Activated CD4-positive, alpha-beta T cell treated with anti-CD3 and anti-CD28 coated beads, Interleukin-10, Interleukin-2, amounts not matched to agents 100 ng/mL and 50 ng/mL, durations not matched to agents 16 hours and 8 hours (primary cell): ENCODE measurements at places on chromosomes 4 and X.

DNA sequence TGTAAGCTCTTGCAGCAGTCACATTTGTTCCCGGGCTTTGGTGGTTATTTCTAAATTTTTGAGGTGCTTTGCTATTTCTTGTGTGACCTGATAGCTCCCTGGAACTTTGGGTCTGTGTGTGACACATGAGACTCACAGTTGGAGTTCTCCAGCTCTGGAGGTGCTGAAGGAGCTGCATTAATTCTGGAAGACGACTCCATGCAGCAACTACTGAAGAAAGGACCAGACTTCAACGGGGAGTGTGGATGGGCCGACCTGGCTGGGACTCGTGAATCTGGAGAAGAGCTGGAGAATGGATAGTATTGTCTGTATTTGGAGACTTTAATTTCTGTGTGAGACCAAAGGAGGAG, 1.5 kb downstream of the MRFAP1 start:
- no peak for DNase-seq

- DNase-seq = no peak
These were observed 23.3 kb downstream of the HAND2 start for GRCh38 chr4:173506597-173507211.

DNA sequence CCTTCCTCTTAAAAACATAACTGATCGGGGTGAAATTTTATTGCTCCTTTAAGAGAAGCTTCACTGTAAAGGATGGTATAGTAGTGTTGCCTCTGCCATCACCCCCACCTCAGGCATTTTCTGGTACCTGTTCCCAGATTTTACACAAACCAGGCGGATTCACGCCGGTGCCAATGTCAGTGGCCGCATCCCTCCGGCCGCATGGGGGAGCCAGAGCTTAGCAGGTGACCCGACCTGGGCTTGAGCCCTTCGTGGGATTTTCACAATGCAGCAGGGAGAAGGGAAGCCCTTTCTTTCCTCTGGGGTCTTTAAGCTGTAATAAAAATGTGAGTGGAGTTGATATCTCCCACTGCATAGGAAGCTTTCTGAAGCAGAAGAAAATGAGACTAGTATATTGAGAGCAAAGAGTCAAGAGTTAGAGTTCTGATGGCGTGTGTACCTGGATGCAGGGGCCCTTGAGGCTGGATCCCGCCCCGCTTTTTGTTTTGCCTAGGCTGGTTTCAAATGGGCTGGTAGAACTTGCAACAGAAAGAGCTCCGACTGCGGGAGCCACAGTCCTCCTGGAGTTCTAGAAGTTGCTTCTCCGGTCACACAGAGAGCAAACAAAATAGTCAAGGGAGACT, 59.4 kb downstream of the POLR2B start:
- DNase-seq = peak; percentile 34

DNA sequence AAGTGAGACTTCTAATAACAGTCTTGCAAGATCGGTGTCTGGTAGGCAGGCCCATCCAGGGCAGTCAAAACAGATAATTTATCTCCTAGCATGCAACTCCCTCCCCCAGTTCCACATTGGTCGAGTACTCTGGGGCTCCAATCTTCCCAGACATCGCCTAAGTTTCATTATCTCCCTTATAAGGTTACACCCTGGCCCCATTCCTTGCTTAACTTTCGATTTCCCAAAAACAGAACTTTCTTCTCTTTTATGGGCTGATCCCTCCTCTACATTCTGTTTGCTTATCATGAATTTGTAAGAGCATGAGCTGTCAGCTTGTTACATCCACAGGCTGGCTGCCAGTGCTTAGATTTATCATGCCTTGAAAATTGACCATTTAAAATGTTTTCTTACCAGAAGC, 471.3 kb downstream of the TECRL start:
- no peak for DNase-seq

GRCh38 chr4:15354371-15355297, 73.2 kb upstream of the C1QTNF7 start:
- DNase-seq = no peak

DNA sequence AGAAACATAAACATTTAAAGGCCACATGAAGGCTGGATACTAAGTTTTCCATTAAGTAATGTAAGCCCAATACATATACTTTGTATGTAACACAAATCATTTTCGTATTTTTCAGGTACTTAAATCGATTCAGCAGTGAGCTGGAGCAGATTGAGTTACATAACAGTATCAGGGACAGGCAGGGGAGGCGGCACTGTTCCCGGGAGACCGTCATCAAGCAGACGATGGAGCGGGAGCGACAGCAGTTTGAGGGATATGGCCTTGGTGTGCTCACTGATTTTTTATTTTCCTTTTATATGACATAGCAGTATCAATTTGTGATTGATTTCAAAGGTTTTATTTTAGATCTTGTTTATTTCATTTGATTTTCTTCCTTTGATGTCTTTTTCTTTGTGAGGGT, 20.7 kb downstream of the TMA16 start:
- DNase-seq = no peak

- no peak for DNase-seq
These were observed 36.5 kb upstream of the CEP135 start for GRCh38 chr4:55912249-55912648.

GRCh38 chrX:9483376-9483775, 18.5 kb downstream of the TBL1X start:
- no peak for DNase-seq

DNA sequence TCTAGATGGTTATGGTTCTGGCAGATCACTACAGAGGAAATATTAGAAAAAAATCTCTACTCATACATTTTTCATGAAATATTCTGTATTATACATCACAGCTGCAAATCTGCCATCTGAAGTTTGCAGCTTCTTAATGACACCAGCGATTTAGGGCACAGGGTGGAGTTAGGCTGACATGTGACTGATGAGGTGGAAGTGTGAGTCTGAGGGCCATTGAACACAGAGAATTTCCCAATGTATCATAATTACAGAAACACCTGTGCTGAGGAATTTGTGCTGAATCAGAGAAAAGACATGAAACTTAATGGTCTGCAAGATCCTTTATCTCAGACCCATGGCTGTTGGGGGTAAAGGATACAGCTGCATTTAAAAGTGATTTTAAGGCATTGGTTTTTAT, 2025.6 kb upstream of the AGA start:
- no peak for DNase-seq

DNA sequence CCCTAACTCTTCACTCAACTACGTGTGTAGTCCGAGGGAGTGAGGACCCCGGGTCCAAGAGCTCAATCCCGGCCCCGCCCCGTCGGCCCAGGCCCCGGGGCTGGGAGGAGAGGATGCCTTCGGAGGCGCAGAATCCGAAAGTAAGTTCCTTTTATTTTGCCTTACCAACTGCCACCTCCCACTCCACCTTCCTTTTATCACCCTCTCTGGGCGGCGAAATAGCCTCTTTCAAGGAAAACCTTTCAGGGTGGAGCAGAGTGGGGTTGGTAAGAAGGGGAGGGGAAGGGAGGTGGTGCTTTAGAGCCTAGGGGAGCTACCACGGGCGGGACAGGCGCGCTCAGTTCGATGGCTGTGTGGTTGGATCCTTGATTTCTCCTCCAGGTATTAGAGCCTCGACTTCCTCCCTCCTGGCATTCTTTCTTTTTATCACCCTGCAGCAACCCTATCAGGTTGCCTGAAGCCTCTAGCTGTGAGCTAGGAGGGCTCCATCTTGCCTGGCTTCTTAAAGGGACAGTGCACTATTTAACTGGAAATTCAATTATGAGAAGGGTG, 191.2 kb downstream of the RRAGB start:
- DNase-seq = peak; percentile 18

GRCh38 chrX:42944381-42944998, 166.5 kb upstream of the PPP1R2C start:
- peak; percentile 24 for DNase-seq

DNA sequence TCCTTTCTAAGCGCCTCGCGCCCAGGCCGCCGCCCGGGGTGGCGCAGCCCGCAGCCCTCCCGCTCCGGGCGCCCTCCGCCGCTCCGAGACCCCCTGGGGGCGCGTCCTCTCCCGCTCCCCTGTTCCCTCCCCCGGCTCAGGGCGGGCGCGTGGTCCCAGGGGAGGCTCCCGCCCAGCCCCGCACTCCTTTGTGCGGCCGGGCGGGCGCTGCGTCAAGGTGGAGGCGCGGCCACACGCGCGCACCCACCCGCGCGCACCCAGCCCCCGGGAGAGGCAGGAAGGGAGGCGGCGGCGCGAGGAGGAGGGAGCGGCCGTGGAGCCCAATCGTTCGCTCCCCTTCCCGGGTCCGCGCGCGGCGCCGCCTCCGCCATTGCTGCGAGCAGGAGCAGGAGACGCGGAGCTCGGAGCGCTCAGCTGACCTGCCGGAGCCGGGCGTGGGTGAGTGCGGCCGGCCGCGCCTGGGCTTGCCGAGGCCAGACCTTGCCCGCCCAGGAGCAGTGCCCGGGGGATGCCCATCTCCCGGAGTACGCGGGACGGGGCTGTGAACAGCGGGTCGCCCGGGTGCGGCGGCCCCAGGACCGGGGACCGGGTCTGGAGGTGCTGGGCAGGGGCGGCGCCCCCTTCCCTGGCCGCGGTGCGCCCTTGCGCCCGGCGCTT, at the start of gene NSG1:
Gene NSG1 (plus strand): TSS at position 367 of the 657 bp plus-strand sequence. CDS start 528 bp downstream, outside the sequence.
- DNase-seq = peak; percentile 18

DNA sequence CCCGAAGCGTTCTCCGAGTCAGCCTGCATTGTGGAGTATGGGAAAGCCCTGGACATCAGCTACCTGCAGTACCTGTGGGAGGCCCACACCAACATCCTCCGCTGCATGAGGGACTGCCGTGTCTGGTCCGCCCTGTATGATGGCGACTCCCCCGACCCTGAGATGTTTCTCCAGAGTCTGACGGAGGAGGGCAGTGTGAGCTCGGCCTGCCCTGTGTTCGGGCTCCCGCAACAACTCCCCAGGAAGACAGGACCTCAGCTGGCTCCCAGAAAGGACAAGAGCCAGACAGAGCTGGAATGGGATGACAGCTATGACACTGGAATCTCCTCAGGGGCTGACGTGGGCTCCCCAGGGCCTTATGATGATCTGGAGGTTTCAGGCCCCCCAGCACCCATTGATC, 111.3 kb downstream of the GATB start:
- no peak for DNase-seq

GRCh38 chr4:189050643-189051042, 890.0 kb upstream of the FRG1 start:
- no peak for DNase-seq

- no peak for DNase-seq
These were observed 52.1 kb downstream of the KLF8 start for GRCh38 chrX:56284269-56284668.

DNA sequence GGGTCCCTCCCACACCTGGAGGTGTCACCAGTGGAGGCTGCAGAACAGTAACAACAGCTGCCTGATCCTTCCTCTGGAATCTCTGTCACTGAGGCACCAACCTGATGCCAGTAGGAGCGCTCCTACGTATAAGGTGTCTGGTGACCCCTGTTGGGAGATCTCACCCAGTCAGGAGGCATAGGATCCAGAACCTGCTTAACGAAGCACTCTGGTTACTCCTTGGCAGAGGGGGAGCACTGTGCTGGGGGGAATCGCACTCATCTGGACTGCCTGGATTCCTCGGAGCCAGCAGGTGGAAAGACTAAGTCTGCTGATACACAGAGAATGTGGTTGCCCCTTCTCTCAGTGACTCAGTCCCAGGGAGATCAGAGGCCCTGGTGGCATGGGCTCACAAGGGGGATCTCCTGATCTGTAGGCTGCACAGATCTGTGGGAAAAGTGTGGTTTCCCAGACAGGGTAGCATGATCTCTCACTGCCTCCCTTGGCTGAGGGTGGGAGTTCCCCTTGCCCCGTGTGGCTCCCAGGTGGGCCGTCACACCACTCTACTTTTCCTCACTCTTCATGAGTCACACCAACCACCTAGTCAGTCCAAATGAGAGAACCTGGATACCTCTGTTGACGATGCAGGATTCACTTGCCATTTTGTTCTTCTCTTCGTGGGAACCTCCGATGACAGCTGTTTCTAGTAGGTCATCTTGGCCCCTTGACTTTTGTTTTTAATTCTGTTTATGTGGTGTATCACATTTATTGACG, 305.9 kb downstream of the IDS start:
- peak; percentile 15 for DNase-seq

GRCh38 chr4:81257816-81258215, 42.8 kb upstream of the PRKG2 start:
- no peak for DNase-seq

DNA sequence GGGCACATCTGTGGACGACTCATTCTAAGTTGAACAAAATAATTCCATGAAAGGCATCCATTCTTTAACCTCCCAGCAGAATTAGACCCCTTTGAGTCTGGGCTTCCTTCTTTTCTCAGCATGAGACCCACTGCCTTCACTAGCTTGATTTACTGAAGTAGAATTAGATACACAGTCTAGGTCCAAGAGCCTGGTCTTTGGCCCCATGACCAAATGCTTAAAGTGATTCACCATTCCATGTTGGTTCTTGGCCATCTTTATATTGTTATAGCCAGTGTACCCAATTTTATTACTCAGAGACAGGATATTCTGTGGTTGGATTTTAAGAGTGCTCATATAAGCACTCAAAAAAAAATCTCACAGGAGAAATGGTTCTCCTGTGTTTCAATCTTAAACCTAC, 155.3 kb upstream of the GPC4 start:
- no peak for DNase-seq

DNA sequence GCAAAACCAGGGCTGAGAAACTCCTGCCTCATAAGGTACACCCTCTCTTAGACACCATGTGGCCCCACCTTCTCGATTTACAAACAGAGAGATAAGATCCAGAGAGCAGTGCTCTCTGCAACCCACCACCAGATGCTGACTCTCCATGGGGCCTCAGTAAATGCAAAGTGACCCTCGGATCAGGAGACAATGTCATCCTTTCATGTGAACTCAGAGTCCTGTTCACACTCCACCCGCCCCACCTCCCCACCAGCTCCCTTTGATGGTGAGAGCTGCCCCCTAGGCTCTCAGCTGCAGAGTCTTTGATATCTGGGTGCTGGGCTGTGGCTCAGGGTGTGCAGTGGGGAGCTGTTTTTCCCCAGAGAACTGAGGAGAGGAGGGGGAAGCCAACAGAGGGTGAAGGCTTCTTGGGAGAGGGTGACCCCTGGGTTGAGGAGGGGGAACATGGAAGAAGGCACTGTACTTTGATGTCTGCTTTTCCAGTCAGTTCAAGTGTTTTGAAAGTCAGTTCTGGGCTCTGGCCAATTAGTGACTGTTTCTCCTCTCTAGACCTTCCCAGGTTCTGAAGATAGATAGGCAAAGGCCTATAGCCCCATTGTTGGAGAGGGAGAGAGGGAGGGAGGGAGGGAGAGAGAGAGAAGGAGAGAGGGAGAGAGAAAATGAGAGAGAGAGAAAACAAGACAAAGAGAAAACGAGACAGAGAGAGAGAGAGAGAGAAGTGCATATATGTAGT, 88.2 kb downstream of the SCD5 start:
- no peak for DNase-seq

DNA sequence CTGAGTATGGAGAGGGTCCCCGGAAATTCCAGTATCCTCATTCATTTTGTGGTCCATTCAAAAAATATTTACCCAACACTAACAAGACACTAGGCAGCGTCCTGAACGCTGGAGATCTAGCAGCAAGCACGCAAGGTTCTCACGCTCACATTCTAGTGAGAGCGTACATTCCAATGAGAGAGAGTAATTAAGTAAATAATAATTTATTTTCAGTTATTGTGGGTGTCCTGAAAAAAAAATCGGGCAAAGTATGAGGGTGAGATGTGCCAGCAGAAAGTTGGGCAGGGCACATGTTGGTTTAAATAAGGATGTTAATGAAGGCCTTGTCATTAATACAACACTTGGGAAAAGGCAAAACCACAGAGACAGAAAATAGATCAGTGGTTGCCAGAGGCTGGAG, 4.0 kb upstream of the TMEM156 start:
- DNase-seq = no peak
